ENCODE measurements at places on chromosomes 3 and 15.

- no peak for DNase-seq
Observed at GRCh38 chr3:114962189-114962588, 184.9 kb downstream of the ZBTB20 start.

GRCh38 chr3:123332124-123332641, 116.7 kb downstream of the ADCY5 start:
- no peak for DNase-seq

- DNase-seq: no peak
Observed at GRCh38 chr15:75902129-75902557, 1.5 kb upstream of the FBXO22 start.

- DNase-seq: no peak
Observed at GRCh38 chr3:89783341-89783927, 676.0 kb downstream of the EPHA3 start.

DNA sequence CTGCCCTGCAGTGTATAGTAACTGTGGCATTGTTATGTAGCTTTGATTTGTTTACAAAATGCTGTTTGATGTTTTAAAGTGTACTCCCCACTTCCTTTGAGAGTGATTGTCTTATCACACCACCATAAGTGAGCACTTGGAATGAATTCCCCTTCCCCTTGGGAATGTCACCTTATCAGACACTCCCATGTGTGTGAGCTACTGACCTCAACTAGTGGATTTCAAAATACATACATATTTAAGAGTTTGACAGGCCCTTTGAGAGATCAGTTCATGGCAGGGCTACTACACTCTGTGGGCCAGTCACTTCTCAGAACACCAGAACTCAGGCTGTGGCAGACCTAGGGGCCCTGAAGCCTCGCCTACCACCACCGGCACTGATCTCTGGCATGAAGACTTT, 547.6 kb downstream of the NR2F2 start:
- no peak for DNase-seq

GRCh38 chr3:65473736-65474135, 565.0 kb downstream of the MAGI1 start:
- DNase-seq: no peak

DNA sequence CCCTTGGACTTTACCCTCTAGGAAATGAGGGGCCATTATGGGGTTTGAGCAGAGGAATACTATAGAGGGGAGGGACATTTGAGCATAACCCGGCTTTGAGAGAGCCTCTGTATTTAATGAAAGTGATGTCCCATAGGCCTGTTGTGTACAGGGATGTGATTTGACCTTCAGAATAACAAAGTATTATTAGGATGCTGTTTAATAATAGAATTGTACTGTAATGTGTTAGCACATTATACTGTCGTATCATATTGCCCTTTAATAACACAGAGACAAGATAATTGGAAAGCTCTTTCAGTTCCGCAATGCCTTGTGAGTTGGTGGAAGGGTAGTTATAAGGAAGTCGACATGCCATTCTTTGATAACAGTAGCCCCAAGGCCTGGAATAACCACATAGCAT, 328.3 kb downstream of the RYR3 start:
- DNase-seq: no peak

DNA sequence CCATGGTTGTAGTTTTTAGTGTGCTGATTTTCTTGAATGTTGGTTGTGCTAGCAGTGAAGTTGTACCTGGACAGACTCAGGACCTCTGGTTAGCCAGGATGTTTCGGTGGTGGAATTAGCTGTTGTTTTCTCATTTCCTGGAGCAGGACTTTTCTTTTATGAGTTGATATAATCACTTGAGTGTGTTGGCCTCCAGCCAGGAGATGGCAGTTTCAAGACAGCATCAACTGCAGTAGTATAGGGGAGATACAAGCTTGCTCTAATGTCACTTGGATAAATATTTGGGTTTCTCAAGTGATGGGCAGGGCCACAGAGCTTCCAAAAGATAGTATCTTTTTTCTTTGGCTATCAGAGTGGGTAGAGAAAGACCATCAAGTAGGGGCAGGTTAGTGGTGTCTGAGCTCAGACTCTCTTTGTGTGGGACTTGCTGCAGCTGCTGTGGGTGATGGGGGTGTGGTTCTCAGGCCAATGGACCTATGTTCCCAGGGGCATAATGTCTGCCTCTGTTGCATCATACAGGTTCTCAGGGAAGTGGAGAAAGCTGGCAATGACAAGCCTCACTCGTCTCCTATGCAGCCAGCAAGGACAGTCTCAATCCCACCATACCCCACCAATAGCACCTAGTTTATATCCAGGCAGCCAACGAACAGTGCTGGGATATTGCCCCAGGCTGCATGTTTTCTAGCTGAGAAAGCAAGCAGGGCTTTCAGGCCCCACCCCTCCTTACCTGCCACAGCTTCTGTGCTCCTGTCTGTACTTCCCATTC, 14.6 kb upstream of the OR5K2 start:
- DNase-seq: no peak

GRCh38 chr3:3109407-3110298, 521 bp downstream of the IL5RA start:
- DNase-seq: no peak

GRCh38 chr15:48890375-48890972, 12.5 kb downstream of the EID1 start:
- no peak for DNase-seq

DNA sequence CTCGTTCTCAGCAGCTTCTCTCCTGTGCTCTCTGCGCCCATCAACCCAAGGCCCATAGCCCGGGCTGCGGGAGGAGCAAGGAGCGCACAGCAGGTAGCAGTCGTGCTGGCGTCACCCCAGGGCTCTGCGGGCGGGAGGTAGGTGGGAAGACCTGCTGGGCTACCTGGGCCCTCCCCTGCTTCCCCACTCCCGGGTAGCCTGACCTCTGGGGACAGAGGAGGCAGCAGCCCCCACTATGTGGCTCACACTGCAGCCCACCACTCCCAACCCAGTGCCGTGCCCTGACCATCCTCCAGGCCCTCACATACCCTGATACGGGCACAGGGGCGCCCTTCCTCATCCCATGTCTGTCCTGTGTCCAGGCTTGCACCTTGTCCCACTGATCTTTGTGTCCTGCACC, 171.0 kb downstream of the NSMCE3 start:
- no peak for DNase-seq

- no peak for DNase-seq
Observed at GRCh38 chr3:62220616-62221015, 152.7 kb downstream of the FEZF2 start.

DNA sequence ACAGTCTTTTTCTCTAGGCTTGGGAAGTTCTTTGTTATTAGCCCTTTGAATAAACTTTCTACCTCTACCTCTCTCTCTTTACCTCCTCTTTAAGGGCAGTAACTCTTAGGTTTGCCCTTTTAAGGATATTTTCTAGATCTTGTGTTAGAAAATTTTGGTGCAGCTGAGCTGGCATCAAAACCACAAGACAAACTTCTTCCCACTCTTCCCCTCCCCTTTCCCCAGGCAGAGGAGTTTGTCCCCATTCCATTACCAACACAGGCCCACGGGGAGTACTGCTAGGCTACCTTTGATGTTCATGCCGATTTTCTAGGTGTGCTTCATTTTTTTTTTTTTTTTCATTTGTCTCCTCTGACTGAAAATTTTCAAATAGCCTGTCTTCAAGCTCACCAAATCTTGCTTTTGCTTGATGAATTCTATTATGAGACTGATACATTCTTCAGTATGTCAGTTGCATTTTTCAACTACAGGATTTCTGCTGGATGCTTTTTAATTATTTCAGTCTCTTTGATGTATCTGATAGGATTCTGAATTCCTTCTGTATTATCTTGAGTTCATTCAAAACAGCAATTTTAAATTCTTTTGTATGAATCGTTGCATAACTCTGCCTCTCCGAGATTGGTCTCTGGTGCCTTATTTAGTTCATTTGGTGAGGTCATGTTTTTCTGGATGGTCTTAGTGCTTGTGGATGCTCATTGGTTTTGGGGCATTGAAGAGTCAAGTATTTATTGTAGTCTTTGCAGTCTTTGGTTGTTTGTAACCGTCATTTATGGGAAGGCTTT, 112.0 kb downstream of the UBE2E2 start:
- DNase-seq: no peak

DNA sequence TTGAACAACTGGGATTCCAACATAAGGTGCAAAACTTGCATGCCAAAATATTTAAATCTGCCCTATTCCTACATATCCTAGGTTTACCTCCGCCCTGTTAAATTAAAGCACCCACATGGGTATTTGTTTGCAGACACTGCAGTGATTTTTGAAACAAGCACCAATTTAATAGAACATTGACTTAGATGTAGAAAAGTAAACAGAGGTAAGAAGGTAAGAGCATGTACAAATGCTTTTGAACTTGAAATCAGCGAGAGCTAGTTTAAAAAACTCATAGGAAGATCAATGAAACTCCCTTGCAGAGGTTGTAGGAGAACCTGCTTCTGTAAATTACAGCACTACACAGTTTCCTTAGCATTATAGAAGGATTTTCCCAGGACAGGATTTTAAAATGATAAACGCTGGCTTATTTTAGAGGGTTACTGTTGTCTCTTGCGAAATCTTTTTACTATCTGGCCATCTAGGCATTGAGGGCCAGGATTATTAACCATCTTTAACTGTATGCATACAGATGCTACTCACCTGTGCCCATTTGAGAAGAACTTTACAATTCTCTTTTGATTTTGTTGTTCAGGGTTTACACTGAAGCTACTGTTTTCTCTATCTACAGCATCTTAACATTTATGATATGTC, 284.8 kb downstream of the FEZF2 start:
- no peak for DNase-seq

GRCh38 chr3:24521420-24522145, 26.9 kb upstream of the THRB start:
- no peak for DNase-seq

- DNase-seq: no peak
Observed at GRCh38 chr15:55282284-55282833, 7.3 kb downstream of the RAB27A start.
